ENCODE measurements at places on chromosomes 5 and 9.

DNA sequence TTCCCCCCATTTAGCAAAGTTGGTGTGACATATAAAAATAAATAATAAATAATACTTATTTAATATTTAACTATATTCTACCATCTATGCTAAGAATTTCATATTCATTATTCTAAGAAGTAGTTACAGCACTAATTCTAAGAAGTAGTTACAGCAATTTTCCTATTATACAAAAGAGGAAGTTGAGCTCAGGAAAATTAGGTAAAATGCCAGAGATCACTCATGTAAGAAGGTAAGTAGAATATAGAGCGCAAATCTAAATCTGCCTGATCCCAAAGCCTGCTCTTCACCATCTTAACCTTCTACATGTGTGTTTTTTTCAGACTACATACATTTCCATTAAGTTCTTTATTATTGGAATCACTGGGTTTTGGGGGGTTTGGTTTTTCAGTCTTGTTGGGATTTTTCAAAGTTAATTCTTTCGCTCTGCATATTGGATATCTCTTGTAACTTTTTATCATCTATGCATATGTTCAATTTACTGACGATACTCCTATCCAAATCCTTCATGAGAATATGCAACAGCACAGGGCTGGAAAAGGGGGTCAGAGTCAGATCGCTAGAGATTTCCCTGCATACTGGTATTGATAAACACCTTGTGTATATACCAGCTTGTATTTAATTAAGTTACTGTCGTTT lies 852.1 kb downstream of the MAT2B start:
- DNase-seq, result no peak

DNA sequence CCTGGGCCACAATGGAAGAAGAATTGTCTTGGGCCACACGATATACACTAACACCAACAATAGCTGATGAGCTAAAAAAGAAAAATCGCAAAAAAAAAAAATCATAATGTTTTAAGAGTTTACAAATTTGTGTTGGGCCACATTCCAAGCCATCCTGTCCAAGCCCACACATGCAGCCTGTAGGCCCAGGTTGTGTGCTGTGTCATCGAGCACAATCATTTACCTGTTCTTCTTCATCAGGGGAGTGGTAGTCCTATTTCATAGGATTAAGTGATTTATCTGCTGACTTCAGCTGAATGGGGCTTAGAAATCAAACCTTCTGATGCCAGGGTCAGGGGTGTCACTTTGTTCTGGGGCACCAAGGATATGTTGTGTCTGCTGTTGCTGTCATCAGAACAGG lies 44.6 kb upstream of the ELL2 start:
- DNase-seq, result no peak

GRCh38 chr9:21465859-21466518 lies 16.1 kb downstream of the IFNE start:
- no peak for DNase-seq

- peak; percentile 56 for DNase-seq
These were observed 22.2 kb downstream of the BHMT start for GRCh38 chr5:79133657-79134451.

GRCh38 chr5:60482301-60482700 lies 217.7 kb downstream of the DEPDC1B start:
- DNase-seq, result no peak

DNA sequence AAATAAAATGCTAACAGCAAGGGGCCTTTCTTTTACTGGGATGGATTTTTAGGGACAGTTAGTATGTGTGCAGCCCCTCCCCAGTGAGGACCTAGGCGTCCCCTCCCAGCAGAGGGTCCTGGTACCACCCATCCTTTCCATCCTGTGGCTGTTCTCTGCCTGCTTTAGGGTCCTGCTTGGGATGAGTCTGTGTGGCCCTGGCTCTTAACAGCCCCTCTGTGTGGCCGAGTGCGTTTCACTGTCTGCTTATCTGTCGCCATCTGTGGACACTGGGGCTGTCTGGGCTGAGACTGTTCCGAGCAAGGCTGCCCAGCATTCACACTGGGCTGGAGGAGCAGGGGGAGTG lies 17.0 kb downstream of the WNK2 start:
- DNase-seq, result no peak

DNA sequence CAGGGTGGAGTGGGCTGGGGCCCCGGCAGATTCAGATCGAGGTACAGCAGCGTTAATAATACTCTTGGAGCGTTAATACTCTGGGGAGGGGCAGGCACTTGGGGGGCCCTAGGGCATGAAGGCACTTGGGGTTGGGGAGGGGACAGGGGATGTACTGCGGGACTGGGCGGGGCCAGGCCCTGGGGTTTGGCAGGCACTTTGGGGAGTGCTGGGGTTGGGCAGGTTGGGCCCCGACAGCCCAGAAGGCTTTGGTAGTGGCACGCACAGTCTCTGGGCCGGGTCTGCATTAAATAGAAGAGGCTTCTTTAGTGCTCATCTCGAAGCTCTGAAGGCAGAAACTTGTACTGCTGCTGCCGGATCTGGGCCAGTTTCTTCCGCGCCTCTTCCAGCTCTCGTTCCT lies 7.8 kb upstream of the TPM2 start:
- no peak for DNase-seq

GRCh38 chr5:139342423-139342723 lies 719 bp downstream of the PAIP2 start:
- no peak for DNase-seq

DNA sequence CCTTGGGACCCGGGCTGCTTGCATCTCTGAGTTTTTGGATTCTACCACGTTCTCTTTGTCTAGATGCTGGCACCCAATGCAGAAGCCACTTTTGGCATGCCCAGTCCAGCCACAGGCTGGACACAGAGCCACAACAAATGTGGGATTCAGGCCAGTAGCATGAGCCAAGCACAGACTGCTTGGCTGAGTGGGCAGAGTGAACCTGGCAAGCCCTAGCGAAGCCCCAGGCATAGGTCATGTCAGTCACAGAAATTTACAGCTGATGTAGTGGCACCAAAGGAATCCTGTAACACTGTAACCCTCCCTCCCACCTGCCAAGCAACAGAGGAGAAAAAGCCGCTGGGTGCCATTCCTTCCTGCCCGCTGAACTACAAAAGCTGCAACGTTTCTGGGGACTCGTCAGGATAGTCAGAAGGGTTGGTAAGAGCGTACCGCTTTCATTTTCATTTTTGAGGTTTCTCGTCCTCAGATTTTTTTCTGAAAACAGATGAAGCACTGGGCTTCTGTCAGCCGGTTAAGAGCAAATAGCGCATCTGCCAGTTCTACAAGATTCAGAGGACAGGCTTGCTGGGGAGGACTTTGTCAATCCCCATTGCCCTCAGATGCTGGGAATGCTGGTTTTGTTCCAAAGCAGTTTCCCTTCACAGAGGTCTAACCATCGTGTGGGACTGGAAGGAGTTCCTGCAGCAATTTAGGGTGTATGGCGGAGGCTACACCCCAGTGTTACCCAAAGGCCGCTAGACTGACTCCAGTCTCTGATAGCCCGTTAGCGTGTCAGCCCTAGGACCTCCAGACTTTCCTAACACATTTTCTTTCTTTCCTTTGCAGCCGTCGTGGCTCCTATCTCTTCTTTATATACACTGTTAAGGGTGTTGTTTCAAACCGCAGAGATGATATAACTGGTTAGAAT lies 399.0 kb downstream of the HTR1A start:
- no peak for DNase-seq

GRCh38 chr9:94922691-94923107 lies 196.2 kb downstream of the AOPEP start:
- no peak for DNase-seq

DNA sequence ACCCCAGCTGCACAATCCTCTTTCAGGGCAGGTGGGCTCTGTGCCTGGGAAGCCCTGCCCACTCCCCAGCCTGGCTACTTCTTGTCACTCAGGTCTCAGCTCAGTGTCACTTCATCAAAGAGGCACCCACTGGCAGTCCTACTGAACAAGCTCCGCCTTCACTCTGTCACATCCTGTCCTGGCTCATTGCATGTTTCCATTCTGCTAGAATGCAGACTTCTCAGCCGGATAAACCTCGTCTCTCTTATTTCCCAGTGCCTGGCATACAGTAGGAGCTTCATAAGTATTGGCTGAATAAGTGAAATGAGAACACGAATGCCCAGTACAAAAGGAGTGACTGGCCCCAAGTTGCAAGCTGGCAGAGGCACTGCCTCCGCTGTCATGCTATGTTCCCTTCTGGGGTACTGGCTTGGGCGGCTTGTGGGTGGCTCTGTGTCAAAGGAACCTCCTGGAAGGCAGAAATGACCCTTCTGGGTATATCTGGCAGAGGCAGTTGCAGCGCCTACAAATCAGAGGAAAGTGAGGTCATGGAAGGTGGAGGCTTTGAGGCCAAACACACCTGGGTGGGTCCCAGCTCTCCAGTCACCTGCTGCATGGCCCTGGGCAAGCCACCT lies 98.3 kb upstream of the PHYKPL start:
- no peak for DNase-seq

- DNase-seq, result no peak
These were observed 14.1 kb downstream of the KCNT1 start for GRCh38 chr9:135716045-135716444.

DNA sequence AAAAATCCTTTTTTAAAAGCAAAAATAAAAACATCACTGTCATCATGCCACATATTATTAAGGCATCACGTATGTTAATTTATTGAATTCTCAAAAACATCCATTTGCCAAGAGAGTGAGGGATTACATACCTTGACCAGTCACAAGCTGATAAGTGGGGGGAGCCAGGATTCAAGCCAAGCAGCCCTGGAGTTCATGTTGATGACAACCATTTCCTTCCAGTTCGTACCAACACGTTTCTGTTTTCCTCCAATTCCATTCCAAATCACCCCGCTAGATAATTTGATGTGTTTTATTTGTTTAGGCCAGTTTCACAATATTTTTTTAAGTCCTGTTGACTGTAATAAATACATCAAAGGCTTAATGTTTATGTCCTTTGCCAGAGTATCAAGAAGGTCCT lies 53.0 kb downstream of the SLC1A3 start:
- no peak for DNase-seq

DNA sequence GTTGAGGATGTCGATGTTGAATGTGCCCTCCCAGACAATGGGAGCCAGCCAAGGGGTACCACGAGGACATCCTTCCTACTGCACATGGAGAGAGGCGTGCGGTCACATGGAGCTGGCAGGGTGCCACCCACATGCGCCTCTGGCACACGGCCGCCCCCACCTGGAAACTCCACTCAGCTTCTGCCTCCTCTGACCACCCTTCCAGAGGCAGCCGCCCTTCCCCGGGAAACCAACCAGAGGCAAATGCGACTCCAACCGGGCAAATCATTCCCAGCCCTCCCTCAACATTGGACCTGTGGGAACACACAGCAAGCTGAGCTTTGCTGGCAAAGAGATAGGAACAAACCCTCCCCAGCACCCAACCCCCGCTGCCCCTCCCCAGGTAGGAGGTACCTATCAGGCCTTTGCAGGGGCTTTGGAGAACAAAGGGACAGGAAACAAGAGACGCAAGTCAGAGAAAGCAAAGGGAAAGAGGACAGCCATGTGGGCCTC lies 17.5 kb downstream of the ABO start:
- DNase-seq, result no peak

DNA sequence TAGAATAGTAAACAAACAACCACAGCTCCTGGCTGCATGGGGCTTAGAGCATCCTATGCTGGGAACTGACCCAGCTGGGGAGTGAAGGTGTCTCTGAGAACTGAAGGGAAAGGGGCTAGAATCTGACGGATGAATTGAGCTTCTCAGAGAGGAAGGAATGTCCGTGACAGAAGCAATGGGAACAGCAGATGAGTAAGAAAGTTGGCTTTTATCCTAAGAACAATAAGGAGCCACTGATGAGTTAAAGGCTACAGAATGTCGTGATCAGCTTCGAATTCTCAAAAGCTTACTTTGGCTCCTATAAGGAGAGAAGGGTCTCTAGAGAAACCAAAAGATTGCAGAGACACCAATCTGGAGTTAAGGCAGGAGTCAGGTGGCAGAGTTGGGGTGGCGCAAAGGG lies 52.6 kb downstream of the EBF1 start:
- no peak for DNase-seq

DNA sequence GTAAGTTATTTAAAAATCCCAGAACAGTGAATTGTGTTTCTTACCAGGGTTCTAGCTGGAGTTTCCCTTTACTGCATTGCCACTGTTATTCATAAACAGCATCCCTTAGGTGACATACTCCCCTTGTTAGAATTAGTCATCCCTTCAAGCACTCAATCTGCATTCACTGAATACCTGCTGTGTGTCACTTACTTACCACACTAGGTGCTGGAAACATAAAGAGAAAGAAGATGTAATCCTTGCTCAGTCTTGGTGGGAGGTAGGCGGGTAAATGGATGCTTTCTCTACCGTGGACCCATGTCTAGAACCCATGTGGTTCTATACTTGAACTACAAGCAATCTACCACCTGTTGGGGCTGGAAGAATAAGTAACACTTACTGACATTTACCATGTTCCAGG lies 371.6 kb downstream of the KDM4C start:
- DNase-seq, result no peak
